NCI-H510A treated with DMSO at 0.1 percent for 48 hours (cell line): ENCODE measurements at places on chromosomes 12 and 14.

GRCh38 chr12:54497883-54498282 lies 331 bp downstream of the NCKAP1L start:
- no peak for DNase-seq

GRCh38 chr12:48197549-48197970 lies 5.5 kb downstream of the OR10AD1 start:
- DNase-seq, result peak; percentile 65

GRCh38 chr12:8493084-8493483 lies 20.2 kb upstream of the CLEC4D start:
- DNase-seq, result no peak

DNA sequence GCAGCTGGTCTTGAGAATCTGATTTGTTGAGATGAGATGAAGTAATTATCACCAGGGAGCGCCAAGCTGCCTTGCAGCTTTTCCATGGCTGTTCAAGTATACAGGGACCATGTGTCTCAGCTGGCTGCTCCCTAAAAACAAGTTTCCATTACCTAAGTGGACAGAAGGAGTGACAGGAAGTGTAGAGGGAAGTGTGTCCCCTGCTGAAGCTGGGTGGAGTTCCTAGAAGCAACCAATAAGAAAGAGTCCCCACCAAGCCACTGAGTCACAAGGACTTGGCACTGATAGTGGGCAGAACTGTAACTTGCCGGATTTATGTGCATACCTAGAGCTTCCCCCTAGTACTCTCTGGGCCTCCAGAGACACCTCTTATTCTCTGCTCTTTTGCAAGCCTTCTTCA lies 1.5 kb upstream of the GPX2 start:
- no peak for DNase-seq

GRCh38 chr14:68380329-68380741 lies 412.5 kb downstream of the ZFP36L1 start:
- no peak for DNase-seq

DNA sequence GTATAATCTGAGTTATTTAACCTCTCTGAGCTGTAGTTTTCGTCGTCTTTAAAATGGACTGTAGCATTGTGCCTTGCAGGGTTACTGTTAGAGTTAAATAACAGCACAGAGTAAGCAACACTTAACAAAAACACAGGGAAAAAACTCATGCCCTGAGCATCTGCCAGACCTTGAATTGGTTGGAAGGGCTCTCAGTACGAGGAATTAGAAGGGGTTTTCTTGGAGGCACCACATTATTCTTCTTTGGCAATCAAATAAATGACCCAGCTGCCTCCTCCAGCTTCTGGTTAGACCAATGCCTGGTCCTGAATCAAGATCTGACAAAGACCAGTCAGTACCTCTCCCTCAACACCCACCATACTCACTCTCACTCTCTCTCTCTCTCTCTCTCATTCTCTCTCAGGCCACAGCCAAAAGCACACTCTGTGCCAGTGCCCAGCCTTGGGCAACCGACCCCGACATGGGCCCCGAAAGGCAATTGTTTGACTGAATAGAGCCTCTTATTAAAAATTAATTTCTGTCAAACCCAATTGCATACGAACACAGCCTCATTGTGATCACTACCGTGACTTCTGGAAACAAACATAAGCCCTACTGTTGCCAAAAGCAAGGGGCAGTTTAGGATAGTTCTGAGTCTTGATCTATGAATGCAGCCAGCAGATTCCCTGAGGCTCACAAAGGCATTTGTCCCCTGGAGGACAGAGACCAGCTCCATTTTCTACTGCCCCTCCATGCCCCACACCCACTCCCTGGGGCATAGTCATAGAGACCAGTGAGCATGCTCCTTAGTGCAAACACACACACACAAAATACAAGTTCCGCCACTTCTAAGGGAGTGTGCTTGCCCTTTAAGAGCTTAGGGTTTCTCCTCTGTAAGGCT lies 23.9 kb downstream of the DUSP6 start:
- no peak for DNase-seq

GRCh38 chr14:76314521-76315034 lies 61.4 kb upstream of the ESRRB start:
- DNase-seq, result no peak

DNA sequence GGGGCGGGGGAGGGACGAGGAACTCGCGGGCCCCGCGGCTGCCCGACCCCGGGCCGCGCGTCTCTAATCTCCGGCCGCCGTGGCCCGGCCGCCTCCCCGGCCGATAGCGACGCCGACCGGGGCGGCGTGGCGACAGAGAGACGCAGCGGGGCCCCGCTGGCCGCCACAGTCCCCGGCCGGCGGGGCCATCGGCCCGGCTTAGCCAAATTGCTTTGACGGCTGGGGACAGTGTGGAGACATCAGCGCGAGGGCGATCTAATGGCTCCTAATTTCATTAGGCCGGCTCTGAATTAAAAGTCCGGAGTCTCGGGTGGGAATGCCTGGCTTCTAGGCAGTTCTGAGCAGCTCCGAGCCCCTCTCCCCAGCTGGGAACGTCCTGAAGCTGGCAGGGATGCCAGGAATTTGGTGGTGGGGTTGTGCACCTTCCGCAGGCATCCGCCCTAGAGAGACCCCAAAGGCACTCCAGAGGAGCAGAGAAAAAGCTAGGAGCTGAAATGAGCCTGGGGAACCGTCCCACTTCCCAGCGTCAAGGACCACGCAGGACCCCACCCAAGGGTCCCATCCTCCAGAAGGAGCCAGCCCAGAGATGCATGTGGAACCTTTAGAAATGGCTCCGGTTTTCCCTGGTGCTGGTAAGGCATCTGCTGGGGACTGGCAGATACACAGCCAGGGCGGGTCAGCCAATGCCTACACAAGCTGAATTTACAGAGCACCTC lies 9.6 kb downstream of the TBX5 start:
- DNase-seq, result no peak

DNA sequence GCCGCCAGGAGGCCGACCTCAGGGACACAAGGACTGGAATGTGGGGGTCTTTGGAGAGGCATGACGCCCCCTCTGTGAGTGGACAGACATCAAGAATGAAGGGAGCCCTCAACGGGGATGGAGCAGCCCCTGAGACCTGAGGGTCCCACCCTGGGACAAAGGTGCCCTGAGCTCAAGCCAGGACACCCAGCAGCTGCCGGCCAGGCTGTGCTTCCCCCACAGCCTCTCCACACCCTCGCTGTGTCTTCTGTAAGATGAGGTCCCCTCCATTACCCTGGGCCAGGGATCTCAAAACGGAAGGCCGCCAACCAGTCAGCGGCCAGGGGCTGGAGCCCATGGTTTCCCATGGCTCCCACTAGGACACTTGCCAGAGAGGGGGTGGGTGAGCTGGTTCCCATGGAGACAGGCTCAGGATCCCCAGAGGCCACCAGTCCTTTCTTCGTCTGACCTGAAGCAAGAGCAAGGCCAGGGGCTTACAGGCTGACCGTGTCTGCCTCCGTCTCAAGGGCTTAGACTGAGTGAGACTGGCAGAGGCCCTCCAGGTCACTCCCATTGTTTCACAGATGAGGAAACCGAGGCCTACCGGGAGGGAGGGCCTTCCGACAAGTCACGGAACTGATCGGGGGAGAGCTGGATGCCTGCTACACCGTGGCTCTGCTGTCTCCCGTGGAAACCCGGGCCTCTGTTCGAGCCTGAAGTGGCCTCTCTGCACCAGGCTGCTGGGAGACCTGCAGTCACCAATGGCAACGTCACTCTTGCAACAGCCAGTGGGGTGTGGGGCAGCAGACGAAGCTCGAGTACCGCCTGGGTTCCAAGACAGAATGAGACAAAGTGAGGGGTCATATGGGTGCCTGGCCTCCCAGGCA lies 91.7 kb upstream of the DIO3 start:
- no peak for DNase-seq

DNA sequence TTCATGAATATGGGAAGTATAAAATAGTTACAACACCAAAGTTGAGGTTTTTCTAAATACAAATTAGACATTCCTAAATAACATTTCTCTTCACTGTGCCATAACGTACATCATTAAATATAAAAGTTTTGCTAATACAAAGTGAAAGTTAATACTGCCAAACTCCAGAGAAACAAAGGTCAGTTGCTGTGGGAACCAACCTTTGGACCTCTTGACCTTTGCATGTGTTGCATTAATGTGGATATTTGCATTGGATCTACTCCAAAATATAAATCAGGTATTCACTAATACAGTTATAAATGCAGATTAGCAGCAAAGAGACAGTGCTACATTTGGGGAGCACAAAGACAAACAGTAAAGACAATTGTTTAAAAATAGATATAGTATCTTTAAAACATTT lies 366.0 kb upstream of the USP15 start:
- DNase-seq, result no peak

DNA sequence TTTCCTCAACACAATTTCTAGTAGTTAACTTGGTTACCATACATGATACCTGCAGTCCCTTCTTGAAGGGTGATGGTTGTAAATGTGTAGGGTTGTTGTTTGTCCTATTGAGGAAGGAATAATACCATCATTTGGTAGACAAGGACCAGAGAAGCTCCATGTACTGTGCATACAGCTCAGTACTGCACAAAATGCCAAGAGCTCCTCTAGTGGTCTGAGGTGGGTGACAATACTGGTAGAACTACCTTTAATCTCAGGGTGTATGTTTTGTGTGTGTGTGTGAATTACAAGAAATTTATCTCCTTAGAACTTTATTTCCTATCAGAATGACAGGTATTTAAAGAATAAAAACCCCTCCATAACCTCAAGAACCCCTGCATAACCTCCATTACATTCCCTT lies 575.3 kb downstream of the TMTC2 start:
- no peak for DNase-seq

- DNase-seq, result no peak
Observed at GRCh38 chr12:22491034-22491433, 53.3 kb downstream of the C2CD5 start.

GRCh38 chr14:105855893-105856675 lies 329.7 kb downstream of the TMEM121 start:
- no peak for DNase-seq

GRCh38 chr14:29205658-29206057 lies 439.1 kb downstream of the FOXG1 start:
- DNase-seq, result no peak

DNA sequence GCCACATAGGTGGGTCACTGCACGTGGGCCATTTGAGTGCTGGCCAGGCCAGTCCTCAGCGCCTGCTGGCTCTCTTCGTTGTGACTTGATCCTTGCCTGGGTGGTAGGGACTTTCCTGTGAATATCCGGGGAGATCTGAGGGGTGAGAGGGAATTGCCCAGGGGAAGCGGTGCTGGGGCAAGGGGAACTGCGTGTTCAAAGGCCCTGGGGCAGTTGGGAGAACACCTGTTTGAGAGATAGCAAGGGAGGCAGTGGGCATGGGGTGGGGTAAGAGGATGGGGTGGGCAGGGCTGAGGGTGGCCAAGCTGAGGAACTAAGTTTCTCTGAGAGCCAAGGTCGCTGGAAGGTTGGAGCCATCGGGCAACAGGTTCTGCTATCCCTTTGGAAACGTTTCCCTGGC lies 25.0 kb downstream of the SETD1B start:
- DNase-seq, result no peak

- DNase-seq, result peak; percentile 97
Observed at GRCh38 chr12:102957339-102958050, at the start of gene ASCL1. TSS of gene ASCL1 (plus strand) at chr12:102957674. CDS start at chr12:102958245, 571 bp downstream.

- DNase-seq, result no peak
Observed at GRCh38 chr12:104886418-104887401, 71.4 kb downstream of the SLC41A2 start.

DNA sequence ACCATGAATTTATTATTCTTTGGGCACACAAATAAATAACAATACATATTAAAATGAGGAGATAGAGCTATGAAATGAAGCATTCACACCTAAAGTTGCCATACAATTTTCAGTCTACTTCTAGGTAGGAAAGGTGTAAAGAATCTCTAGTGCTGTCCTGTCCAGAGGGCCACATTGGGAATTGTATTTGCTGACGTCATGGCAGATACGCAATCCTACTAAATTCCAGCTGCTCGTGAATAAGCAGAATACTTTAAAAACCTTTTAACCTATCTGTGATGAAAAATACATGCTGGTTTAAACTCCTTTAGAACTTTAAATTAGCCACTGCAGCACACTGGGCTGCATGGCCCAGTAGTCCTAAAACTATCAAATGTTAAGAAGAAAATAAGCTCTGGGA lies 236.1 kb downstream of the FSCB start:
- no peak for DNase-seq

GRCh38 chr12:10098791-10099190 lies at the start of gene CLEC1A:
TSS of gene CLEC1A (minus strand) at chr12:10098985. CDS start at chr12:10098922, 63 bp downstream.
- DNase-seq, result no peak

- DNase-seq, result no peak
Observed at GRCh38 chr14:45246691-45247090, 6.3 kb downstream of the MIS18BP1 start.

GRCh38 chr14:42804141-42804540 lies 1197.5 kb downstream of the LRFN5 start:
- peak; percentile 21 for DNase-seq

DNA sequence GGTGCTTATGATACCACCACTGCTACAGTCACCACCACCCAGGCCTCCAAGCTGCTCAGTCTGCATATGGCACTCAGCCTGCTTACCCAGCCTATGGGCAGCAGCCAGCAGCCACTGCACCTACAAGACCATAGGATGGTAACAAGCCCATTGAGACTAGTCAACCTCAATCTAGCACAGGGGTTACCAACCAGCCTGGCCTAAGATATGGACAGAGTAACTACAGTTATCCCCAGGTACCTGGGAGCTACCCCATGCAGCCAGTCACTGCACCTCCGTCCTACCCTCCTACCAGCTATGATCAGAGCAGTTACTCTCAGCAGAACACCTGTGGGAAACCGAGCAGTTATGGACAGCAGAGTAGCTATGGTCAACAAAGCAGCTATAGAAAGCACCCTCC lies 55.1 kb downstream of the BRMS1L start:
- no peak for DNase-seq

GRCh38 chr14:100529561-100530031 lies 57.6 kb downstream of the BEGAIN start:
- DNase-seq, result no peak

- DNase-seq, result no peak
Observed at GRCh38 chr14:75158843-75159614, 17.4 kb downstream of the TMED10 start.

DNA sequence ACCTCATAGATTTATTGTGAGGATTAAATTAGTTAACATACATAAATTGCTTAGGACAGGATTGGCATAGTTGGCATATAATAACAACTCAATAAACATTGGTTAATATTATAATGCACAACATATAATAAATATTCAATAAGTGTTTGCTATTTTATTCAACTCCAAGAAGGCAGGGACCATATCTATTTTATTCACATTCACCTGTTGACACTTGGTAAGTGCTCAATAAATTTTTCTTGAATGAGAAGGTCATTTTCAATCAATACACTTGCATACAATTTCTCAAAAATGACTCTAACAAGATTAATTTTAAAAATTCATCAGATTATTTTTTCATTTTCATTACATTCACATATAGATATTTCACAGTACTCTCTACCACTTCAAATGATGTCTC lies 12.4 kb upstream of the NUP107 start:
- DNase-seq, result no peak

GRCh38 chr14:32724867-32725471 lies 213.7 kb upstream of the NPAS3 start:
- no peak for DNase-seq

- DNase-seq, result peak; percentile 29
Observed at GRCh38 chr12:55974308-55974730, 441 bp downstream of the RAB5B start.
